ENCODE measurements at places on chromosomes 16 and 17.

GRCh38 chr17:67427424-67427823 is 50.3 kb downstream of the PITPNC1 start:
- DNase-seq = no peak

DNA sequence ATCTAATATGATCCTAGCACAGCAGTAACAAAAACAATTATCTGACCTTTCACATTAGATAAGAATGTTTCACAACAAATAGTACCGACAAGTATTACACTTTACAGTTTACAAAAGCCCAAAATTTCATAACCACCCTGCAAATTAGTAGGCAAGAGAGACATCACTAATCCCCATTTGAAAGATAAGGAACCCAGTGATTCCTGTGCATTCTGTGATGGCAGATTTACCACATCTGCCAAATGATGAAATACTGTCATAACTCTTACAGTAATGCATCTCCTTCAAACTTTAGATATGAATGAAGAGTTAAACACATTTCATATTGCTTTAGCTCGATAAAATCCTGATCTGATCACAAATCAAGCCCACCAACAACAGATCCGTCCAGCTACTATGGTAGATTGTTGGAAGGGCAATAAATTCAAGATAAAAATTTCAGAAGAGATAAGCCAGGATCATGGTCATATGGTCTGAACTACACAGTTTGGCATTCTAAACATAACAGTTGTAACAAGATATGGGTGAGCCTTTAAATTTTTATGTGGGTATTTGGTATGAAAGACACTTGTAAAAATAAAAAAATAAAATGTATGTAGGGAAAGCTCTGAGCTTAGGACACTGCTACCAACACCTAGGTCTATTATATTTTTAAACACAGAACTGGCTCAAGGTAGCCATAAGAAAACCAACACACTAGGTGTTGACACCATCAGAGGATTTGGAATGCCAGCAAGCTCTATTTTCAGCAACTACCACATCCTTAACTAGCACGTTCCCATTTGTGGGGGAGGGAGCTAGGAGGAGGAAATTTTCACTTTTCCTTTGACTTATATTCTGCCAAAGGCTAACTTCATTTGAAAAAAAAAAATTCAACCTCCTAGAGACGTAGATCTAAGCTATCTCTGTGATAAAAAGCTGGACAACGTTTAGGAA is 9.3 kb downstream of the YWHAE start:
- DNase-seq = no peak

DNA sequence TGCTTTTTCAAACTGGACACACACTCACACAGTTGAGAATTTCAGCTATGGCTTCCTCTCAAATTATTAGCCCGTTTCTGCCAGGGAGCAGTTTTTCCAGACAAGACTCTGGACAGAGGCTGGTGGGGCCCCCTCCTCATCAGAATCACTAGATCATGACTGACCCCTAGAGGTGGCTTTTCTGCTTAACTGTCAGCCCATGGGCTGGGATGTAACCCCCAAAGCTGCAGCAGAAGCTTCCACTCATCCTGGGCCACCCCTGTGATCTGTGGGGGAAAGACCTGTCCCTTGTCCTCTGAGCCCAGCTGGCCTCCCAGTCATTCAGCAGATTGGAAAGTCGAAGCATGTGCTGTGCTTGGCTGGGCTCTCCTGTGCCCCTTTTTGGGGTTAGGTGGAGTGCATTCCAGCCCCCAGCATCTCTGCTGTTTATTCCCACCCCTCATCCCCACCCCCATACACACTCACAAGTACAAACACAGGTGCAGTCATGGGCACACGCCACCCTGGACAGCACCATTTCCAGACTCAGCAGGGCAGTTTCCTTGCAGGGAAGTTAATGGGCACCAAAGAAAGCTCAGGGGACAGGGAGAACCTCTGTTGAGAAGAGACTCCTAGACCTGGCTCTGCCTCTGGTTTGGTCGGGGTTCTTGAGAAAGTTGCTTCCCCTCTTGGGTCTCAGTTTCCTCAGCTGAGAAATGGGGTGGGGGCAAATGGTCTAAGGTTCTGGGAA is 77.6 kb upstream of the RBL2 start:
- DNase-seq = no peak

GRCh38 chr17:75639327-75639726 is 6.1 kb downstream of the SMIM5 start:
- no peak for DNase-seq

DNA sequence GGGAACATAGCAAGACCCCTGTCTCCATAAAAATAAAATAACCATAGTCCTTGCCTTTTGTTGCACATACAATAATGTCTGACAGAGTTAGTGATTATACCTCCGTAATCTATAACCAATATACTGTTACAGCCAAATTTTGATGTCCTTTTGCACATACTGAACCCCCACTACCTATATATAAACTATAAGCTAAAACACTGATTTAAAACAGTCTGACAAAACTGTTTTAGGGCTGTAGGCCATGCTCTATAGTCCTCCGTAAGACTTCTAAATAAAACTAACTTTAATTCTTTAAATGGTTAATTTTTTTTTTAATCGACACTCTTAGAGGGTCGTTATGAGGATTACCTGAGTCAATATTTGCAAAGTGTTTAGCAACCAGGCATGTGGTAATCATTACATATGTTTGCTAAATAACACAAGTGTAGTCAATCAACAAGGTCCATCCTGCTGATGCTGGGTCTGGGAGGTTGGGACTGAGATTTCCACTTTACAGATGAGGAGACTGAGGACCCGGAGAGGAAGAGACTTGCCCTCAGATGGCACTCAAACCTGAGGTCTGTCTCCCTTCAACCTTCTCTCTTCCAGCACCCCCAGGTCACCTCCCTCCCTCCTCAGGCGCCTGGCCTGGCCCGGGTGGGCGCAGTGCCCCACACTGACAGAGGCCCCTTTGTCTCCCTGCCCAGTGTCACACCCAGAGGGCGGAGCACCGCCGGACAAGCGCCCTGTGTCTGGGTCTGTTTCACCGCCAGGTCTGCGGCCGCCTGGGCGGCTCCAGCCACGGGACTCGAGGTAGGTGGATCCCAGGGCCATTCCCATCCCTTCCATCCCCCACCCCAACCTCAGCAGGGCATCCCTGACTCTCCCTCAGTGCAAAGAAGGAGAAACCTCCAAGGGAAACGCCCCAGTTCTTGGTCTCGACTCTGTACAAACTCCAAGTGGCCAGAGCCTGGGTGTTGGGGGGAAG is 10.3 kb downstream of the ZNF385C start:
- no peak for DNase-seq

GRCh38 chr16:46894036-46894672 is 10.0 kb downstream of the GPT2 start:
- DNase-seq = peak; percentile 44

GRCh38 chr16:89290472-89290871 is 73.0 kb downstream of the ZNF778 start:
- no peak for DNase-seq

- DNase-seq = no peak
Observed at GRCh38 chr16:67718668-67719047, 458 bp downstream of the GFOD2 start.

GRCh38 chr17:20089756-20090547 is 80.8 kb downstream of the SPECC1 start:
- no peak for DNase-seq

GRCh38 chr16:53998966-53999522 is 287.5 kb downstream of the IRX3 start:
- DNase-seq = no peak

DNA sequence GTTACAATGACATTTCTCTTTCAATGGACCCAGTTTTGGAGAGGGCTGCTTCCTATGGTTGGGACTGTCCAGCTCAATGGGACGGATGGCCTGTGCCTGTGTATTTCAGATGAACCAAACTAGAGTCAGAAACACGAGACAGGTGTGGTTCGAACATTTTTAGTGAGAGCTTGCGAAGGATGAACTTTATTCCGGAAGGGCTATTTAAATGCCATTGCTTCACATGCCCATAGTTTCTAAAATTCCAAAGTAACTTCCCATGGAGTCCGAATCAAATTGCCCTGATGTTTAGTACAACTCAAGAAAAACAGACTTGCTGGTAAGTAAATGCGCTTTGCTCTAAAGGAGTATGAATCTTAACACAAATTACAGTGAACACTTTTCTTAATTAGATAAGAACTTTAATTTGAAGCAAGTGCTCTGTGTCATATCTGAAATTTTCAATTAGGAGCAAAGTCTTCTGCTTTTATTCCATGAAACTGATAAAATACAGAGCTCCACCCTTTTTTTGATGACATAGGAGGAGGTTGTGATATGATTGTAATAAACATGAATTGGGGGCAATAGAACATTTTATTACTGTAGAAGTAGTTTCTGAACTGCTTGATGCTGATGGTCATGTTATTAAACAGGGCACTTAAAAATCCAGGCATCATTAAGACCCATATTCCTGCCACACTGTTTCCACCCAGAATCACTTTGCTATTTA is 1.3 kb downstream of the KRT20 start:
- no peak for DNase-seq

GRCh38 chr17:82152114-82152513 is 54.1 kb upstream of the FASN start:
- no peak for DNase-seq

DNA sequence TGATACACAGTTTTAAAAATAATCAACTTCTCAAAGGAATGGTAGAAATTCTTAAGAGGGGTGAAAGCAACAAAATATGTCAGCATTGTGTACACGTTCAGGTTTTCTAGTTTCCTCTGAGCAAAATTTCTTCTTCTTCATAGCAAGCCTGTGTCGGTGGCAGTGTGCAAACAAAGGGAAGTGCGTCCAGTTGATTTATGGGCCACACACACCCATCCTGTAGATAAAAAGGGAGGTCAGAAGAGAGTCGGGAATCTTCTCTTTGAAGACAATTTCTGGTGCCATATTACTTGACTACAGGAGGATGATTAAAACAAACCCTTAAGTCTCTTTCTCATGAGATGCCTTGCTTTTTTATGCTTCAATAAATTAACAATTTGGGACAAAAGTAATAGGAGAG is 484.1 kb upstream of the SALL1 start:
- DNase-seq = no peak

DNA sequence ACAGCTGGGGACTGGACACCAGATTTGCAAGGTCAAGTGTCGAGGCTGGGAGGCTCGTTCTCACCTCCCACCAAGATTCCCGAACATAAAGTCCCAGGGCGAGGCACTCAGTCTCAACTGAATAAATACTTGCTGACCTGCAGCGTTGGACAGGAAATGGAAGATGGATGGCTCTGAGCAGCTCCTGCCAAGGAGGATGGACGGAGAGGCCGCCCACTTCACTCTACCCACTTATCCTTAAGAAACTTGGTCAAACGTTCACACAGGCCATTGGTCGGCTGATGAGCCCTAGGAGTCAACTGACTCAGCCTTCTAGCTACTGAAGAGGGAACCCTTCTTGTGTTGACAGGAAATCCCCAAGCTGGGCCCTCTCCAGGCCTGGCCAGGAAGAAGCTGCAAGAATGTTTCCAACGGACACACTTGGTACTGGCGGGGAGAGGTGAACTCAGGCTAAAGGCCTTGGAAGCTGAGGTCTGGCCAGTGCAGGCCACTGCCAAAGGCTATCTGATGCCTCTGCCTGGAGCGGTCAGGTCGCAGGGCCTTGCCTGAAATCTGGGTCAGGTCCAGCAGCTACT is 50.0 kb downstream of the VAC14 start:
- peak; percentile 100 for DNase-seq

- no peak for DNase-seq
Observed at GRCh38 chr17:48617471-48618255, 2.6 kb upstream of the HOXB8 start.

DNA sequence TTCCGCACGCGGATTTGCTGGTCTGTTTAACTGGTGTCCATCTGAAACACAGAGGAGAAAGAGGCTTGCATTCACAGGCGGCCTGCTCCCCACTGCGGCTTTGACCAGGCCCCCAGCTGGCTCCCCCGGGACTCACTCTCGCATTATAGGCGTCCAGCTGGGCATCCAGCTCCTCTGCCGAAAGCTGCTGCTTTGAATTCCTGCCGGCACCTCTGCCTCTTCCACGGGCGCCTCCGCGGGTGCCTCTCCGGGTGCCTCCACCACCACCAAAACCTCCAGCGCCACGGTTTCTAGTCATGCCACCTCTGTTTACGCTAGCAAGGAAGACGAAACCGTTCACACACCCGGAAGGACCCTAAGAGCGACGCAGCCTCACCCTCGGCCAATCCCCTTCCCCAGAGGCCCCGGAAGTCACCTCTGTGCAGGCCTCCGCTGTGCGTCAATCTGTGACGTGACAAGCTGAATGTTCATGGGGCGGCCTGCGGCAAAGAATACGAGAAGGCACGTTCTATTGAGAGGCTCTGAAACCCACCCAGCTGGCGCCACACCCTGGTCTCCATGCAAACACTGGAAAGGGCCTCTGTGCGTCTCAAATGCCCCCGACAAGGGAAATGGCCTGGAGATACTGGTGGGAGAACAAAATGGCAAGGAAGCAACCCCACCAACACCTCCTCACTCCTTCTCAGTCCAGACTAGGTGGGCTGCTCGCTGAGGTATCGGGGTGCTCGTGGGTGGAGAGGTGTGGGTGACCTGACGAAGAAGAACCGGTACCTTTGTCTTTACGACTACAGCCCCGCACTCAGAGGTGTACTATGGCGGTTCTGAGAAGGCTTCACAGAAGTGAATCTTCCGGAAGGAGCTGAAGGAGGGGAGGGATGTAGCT is 3.0 kb downstream of the ALYREF start:
- no peak for DNase-seq

- DNase-seq = peak; percentile 63
Observed at GRCh38 chr17:80101946-80102663, 724 bp downstream of the GAA start.

- DNase-seq = no peak
Observed at GRCh38 chr16:29913514-29913913, 12.5 kb downstream of the KCTD13 start.

DNA sequence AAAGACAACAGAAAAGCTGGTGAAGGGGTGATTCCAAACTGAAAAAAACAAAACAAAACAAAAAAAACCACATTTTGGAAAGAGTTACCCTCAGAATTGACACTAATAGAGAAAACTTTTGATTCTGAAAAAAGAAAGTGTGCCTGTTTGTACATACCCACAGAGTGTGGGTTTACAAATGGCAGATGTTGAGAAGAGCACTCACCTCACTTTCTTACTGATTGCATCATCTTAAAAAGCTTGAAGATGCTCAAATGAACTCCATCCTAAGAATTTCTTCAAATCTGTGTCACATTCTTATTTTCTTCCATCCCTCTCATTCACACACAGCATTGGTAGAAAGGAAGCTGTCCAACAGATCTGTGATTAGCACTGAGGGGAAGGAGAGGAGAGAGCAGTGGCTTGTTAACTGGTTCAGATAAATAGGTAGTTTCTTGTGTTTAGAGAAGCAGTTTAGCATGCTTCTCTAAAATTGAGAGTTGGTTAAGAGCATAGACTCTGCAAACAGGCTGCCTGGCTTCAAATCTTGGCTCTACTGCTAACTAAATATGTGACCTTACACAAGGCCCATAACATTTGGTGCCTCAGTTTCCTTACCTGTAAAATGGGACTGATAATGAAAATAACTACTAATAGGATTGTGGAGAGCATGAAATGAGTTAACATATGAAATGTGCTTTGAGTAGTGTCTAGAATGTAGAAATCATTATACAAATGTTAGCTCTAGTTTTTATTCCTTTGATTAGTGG is 6.9 kb downstream of the GNAO1 start:
- no peak for DNase-seq
